ENCODE measurements at places on chromosomes 13 and 19.

DNA sequence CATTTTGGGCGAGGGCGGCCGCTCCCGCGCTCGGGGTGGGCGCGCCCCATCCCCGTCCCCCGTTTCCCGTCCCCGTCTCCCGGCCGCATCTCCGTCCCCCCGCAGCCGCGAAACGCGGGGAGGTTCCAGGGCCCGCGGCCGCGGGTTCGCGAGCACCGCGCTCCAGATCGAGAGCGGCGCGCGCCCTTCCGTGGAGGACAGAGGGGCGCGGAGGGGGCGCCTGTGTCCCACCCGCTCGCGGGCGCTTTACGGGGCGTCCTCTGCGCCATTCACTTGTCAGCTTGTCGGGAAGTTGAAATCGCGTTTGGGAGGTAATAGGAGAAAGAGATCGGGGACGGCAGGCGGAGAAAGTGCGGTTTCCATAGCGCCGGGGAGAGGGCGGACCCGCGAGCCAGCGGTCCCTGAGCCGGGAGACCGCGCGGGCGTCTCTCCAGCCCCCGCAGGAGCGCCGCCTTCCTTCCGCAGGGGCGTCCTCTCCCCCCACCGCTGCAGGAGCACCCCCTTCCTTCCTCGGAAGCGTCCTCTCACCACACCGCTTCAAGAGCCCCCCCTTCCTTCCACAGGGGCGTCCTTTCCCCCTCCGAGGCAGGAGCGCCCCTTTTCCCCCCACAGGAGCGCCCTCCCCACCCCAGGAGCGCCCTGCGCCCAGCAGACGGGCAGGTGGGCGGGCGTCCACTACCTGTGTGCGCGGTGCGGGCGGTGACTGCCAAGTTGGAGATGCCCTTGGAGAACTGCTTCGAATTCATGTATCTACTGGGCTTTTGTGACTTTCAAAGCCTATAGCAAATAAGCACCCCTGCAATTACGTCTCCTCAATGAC is 962 bp upstream of the IRS2 start:
- no peak for ATAC-seq

DNA sequence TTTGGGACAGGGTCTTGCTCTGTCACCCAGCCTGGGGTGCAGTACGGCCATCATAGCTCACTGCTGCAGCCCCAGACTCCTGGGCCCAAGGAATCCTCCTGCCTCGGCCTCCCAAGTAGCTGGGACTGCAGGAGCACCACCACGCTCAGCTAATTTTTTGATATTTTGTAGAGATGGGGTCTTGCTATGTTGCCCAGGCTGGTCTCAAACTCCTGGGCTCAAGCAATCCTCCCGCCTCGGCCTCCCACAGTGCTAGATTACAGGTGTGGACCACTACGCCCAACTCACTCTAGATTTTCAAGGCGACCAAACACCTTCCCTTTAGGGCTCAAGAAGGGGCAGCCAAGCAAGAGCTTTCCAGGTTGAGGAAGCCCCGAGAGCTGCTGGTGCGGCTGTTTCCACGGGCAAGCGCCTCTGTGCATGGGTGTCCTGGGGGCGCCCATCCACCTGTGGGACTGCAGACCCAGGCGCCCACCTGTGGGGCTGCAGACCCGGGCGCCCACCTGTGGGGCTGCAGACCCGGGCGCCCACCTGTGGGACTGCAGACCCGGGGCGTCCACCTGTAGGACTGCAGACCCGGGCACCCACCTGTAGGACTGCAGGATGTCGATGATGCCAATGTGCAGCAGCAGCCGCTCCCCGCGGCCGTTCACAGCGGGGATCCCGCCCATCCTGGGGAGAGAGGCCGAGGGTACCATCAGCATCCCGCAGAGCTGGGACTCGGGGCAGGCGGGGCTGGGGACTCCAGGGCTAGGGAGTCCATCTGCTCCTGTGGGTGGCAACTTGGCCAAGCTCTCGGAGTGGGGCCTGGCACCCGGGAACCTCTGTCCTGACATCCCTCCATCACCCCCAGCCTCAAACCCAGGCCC is 21.7 kb upstream of the CACTIN start:
- no peak for ATAC-seq

DNA sequence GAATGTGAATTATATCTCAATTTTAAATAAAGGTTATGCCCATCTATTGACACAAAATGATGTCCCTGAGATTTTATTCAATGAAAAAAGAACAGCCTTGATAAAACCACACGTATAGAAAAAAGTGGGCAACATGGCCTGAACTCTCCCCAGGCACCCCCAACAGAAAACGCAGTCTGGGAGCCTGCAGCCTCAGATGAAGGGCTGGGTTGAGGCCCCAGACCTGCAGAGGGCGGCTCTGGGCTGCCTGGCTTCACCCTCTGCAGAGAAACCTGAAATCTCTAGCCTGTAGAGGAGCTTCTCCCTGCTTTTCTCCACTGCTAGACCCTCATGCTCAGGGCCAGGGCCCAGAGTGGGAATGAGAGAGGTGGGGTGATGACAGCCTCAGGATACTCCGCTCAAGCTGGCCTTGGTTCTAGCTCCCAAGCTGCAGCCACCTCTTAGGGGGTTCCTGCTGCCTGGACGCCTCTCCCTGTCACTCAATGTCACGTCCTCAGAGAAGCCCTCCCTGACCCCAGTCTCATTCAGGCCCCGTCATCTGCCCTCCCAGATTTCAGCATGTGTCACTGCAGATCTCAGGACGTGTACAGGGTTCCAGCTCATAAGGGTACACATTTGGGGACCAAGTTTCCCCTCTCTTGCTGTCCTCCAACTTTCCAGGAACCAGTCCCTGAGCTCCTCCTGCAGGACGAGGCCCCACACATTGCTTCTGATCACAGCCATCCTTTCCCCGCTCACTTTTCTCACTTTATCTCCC is 1.8 kb downstream of the MBD3 start:
- no peak for ATAC-seq

DNA sequence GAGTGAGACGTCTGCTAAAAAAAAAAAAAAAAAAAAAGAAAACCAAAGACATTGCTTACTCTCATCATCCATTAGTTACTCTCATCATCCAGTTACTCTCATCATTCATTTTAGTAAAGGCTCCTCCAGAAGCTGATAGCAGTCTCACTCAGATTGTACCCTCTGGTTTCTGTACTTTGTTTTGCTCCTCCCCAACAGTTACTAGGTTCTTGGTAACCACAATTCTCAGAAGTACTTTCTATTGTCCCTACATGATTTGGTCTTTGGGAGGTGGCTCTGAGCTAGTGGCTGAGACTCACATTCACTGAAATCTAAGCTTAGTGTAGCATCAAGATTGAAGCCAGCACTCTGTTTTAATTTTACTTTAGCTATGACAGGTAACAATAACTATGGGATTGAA is 14.3 kb downstream of the ERICH4 start:
- peak; percentile 88 for ATAC-seq

GRCh38 chr13:34555988-34556387 is 386.1 kb upstream of the NBEA start:
- no peak for ATAC-seq

All from activated CD4-positive, CD25-positive, alpha-beta regulatory T cell treated with anti-CD3 and anti-CD28 coated beads, Interleukin-2, amount 50 U/mL, for 24 hours (primary cell).